K562 (cell line): ENCODE measurements at places on chromosomes 3 and 15.

DNA sequence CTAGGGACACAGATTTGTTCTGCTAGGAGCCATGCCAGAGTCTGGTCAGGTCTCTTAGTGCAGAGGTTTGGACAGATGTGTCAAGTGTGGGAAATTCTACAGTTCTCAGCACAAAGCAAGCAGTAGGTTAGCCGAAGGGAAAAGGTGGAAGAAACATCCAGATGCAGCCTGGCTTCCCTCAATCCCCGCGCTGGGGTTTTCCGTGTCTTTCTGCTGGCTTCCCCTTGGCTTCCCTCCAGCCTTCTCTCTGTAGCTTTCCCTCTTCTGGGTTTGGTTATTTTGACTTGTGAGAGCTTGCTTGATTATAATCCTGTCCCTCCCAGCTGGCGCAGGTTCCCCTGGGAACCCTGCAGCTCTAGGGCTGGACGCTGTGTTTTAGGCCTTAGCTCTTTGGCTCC lies 4.1 kb downstream of the TF start:
- no peak for DNase-seq

DNA sequence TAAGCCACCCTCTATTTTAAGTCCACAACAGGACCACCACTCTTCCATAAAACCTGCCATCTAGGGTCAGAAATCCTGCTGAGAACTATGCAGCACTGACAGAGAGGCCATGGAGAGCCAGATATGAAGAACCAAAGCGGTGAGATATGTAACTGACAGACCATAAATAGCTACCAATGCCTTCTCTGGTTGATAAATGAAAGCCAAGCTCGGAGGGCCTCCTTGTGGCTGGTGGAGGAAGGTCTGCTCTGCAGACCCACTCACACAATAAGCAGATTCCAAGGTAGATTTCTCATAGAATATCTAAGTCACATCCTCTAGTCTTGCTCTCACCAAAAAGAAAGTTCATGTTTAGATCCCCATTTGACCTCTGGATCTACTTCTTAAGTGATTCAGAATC lies 38.9 kb downstream of the RYK start:
- DNase-seq = peak; percentile 43

- DNase-seq = no peak
Observed at GRCh38 chr3:181726351-181727330, 14.9 kb downstream of the SOX2 start.

DNA sequence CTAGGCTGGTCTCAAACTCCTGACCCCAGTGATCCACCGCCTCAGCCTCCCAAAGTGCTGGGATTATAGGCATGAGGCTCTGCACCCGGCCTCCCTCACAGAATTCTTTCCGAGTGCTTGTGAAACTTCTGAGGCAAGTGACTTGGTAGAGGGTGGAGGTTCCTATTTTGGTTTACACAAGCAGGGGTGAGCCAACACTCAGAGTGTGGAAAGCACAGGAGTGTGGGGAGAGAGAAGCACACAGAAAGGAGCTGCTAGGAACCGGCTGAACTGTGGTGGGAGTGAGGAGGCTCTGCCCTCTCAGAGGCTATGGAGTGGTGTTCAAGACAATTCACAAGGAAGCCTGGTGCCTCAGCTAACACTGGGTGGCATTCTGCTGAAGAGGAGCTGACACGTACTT lies 7.7 kb downstream of the CAPN3 start:
- DNase-seq = no peak

- DNase-seq = no peak
Observed at GRCh38 chr3:183288117-183288516, 35.1 kb downstream of the B3GNT5 start.

GRCh38 chr3:144229330-144229729 lies 257.7 kb downstream of the DIPK2A start:
- no peak for DNase-seq

GRCh38 chr3:11513817-11514135 lies 129.9 kb downstream of the VGLL4 start:
- DNase-seq = no peak

DNA sequence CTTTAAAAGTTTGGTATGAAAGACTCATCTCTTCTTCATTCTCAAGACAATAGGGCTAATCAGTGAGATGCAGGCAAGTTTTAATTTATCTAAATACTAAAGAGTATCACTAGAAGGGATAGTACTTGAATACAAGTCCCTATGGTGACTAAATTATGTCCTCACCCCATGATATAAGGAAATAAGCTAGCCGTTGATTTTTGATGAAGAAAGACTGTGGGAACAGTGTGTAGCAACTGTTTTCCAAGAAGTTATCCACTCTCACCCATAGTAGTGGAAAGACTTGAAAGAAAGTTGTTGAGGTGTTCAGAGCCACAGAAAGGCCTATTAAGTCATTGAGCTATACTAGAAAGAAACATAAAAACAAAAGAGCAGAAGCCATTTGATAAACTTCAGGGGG lies 36.7 kb downstream of the PIK3CA start:
- no peak for DNase-seq

- DNase-seq = no peak
Observed at GRCh38 chr3:195836476-195837135, 24.9 kb upstream of the MUC4 start.

DNA sequence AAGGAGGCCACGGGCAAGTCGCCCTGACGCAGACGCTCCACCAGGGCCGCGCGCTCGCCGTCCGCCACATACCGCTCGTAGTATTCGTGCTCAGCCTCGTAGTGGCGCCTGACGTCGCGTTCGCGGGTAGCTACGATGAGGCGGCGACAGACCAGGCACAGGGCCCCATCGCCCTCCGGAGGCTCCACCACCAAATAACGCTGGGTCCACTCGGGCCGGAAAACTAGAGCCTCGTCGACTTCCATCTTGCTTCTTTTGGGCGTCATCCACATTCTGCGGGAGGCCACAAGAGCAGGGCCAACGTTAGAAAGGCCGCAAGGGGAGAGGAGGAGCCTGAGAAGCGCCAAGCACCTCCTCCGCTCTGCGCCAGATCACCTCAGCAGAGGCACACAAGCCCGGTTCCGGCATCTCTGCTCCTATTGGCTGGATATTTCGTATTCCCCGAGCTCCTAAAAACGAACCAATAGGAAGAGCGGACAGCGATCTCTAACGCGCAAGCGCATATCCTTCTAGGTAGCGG lies at the start of gene EPM2AIP1:
TSS of gene EPM2AIP1 (minus strand) at position 326 of the 520 bp plus-strand sequence. CDS start at position 272, 54 bp downstream.
- DNase-seq = no peak

DNA sequence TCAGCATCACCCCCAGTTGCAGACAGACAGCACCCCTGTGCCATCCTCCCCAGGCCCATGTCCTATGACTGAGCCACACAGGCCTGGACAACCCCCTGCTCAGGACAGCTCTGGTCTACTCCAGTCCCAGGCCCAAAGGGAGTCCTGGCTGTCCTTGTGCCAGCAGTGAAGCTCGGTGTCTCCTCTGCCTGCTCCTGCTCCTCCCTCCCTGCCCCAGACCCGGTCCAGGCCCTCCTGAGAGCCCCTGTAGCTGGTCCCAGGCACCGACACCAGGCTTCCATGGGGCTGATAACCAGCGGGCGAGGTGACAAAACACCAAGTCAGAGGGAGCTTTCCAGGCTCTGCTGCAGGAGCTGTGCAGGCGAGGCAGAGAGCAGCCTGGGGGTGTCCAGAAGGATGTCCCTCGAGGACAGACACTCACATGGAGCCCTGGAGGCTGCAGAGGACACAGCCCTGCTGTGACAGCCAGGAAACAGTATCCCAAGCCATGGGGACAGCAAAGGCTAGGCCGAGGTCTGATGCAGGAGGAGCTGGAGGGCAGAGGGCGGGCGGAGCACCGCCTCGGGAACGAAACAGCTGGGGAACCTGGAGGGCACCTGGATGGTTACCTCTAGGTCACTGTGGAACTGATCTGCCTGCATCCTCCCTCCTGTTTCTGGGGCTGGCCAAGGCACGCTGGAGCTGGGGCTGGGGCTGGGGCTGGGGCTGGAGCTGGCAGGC lies 103.8 kb upstream of the PRR20G start:
- DNase-seq = no peak

DNA sequence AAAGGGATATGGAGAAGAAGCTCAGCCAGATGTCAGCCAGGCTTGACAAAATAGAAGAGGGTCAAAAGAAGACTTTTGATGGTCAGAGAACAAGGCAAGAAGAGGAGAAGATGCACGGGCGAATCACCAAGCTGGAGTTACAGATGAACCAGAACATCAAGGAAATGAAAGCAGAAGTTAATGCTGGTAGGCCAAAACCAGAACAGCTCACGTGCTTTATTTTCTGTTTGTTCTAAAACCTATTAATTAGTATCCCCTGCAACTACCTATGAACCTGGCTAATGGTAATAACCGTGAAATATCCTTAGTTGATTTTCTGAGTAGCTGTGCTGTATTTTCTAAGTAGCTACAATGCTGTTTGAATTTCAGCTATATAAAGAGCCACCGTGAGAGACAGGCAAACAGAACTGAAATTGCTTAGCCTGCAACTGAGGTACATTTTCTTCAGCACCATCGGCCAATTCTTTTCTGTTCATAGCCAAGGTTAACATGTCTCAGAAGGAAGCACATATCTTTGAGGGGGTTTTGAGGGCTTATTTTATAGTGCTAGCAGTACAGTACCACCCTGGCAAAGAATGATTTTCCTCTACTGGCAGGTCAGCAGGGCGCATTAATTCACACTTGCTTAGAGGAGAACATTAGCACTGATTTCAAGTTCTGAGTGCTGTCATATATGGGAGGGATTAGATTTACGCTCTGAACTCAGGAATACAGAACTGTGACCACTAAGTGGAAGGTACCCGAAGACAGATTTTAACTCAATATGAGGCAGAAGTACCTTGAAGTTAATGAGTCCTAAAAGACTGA lies 78.9 kb downstream of the FAM81A start:
- no peak for DNase-seq

GRCh38 chr15:82763361-82764116 lies 42.3 kb downstream of the FSD2 start:
- no peak for DNase-seq

- no peak for DNase-seq
Observed at GRCh38 chr3:157351981-157352380, 84.7 kb upstream of the PTX3 start.

DNA sequence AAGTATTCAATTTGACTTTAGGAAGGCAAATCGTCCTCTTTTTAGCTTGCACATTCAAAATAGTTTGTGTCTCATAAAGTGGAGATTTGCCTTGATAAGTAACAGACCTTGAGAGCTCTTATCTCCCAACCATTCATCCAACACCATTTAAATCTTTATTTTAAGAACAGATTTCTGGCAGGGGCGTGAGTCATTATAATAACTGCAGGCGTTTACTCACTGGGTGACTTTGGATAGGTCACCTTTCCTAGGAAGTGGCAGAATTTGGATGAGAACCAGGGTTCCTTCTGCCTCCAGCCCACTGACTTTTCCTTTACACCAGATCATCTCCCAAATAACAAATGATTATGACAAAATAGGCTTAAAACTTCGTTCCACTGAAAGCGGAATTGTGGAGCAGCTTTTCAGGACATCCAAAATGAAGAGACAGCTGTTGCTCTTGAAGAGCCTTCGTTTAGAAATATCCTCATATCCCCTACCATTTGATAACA lies 5.0 kb downstream of the LMCD1 start:
- no peak for DNase-seq

DNA sequence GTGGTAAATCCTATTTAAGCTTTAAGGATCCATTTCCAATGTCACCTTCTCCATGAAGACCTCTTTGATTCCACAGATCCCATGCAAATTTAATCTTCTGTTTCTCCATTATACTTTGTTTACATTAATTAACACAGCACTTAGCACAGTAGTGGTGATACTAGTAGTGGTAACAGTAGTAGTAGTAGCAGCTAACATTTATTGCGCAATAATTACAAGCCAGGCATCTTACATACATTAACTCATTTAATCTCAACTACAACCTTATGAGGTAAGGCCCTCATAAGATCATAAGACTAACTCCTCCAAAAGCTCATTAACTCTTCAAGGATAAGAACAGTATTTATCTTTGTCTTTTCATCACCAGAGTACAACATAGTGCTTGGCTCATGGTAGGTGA lies 54.8 kb upstream of the FSIP1 start:
- no peak for DNase-seq

DNA sequence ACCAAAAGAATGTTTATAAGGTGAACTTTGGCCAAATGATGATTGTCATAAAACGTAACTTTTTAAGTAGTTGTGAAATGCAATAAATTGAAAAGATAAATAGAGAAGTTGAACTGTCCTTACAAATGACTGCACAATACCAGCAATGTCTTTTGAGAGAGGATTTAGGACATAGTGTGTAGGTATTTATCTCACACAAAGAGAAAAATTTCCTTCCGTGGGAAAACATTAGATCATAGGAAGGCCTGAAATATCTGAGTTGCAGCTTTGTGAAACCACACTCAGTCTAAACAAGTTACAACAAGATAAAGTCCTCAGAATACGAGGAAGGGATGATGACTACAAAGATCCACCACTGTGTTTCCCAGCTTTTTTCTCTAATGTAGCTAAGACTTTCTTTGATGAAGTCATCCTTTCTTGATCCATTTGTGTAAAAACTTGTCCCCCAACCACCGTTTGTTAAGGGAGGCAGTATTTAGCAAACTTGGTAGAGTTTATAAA lies 16.0 kb downstream of the ROBO2 start:
- DNase-seq = no peak

GRCh38 chr3:162525771-162526170 lies 1029.2 kb downstream of the OTOL1 start:
- DNase-seq = no peak

- DNase-seq = no peak
Observed at GRCh38 chr3:127452321-127452821, 138.2 kb downstream of the TPRA1 start.

DNA sequence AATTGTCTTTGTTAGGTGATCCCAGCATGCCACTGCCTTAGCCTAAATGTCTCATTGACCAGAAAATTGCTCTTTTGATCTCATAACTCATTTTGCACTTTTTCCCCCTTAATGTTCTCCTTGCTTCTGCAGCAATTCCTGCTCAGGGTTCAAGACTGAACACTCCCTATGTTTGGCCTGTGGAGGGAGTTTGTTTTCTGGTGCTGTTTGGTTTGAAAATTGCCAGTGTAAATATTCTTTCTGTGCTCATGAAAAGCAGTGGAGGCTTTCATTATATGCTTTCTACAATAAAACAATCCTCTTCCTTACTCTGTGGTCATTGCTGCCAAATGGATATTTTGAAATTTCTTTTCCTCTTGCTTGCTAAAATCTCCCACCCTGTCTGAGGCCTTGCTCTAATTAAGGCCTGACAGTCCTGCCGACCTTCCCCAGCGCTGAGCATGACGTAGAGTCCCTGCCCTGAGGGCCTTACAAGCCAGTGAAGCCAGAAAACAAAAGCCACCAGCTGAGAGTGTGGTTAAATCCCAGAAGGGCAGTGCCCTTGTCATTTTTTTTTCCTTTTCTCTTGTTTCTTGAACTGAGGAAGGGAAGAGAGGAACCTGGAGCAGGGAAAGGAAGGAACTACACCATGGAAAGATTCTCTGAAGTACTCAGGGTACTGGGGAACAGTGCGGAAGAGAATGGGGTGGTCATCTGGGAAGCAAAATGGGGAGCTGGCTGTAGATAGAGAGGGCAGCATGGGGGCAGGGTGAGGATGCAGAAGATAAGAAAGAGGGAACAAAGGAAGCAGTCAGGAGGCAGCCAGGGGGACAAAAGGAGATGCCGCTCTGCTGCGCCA lies 24.8 kb downstream of the ZBTB38 start:
- no peak for DNase-seq
